ENCODE measurements at places on chromosomes 6 and 20.

DNA sequence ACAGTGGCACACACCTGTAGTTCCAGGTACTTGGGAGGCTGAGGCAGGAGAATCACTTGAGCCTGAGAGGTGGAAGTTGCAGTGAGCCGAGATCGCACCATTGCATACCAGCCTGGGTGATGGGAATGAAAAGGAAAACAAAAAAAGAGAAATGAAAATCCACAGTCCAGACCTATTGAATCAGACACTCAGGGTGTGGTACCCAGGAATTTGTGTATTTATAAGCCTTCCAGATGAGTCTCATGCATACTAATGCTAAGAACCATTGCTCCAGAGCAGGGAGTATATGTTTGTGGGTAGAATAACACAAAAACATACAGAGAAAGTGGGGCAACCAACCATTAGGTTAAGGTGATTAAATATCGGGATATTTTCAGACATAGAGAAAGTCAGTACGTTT is 36.1 kb upstream of the PLCB4 start:
- DNase-seq, result no peak

DNA sequence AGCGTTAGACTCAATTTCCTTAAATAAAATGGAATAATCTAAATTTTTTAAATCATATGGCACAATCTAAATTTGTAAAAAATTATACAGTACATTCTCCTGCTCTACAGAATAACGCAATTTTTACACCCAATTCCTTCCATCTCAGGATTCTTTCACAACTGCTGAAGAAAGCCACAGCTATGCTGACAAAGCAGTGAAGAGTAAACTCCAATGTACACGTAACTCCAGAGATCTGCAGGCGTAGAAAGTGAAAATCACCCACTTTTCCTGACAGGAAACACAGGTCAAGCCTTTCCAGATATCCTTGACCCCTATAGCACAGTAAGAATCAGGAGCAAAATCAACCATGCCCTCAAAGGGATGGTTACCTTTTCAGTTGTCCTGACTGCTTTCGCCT is 27.4 kb downstream of the EPHA7 start:
- no peak for DNase-seq

- no peak for DNase-seq
Observed at GRCh38 chr6:73264446-73264845, 1.4 kb upstream of the KHDC1 start.

DNA sequence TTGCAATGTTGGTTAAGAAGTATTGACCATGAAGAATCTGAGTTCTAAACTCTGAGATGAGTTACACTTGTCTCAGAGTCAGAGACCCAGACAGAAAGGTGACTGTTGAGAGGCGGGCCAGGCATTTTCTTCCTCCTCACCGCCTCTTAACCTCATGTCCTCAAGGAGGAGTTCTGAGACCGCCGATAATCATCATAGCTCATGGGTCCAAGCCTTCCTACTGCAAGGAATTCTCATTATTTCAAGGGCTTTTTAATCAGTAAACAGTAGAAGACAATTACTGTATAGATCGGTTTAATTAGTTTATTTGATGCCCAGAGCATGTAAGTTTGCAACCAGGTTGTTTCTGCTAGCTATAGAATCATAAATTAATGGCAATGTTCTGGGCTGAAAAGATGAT is 382.4 kb upstream of the MMS22L start:
- DNase-seq, result no peak

GRCh38 chr20:49660912-49661311 is 52.8 kb downstream of the B4GALT5 start:
- DNase-seq, result no peak

- no peak for DNase-seq
Observed at GRCh38 chr6:63804381-63804956, 168.9 kb downstream of the PHF3 start.

DNA sequence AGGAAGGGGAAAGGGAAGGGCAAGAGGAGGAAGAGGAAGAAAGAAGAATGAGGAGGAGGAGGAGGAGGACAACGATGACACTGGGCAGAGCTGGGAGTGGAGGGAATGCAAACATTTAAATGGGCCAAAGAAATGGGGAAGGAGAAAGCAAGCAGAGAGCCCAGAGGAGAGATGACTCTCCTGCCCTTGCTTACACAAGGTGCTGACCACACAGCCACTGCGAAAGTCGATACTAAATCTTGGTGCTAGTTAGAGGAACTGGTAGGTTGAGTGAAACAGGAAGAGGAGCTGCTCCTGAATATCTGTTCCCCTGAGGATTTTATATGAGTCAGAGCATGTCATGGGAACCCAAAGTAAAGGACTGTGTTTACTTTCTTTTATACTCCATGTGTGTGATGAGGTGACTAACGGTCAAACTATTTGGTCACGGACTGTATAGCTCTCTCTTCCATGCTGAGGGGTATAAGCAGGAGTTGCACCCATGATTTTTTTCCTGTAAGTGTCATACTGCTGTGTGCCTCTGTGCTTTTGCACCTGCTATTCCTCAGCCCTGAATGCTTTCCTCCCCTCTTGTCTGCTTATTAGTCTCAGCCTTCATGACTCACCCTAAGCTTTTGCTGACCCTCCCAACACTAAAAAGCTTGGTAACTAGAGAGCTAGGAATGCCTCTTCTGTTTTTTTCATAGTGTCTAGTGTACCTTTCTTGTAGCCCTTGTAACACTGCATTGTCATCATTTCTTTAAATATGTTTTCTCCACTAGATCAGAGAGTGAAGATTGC is 9.5 kb upstream of the PAQR8 start:
- no peak for DNase-seq

GRCh38 chr20:43824309-43825050 is 90.2 kb upstream of the TOX2 start:
- DNase-seq, result no peak

GRCh38 chr6:13203145-13203544 is 125.2 kb downstream of the TBC1D7 start:
- no peak for DNase-seq

DNA sequence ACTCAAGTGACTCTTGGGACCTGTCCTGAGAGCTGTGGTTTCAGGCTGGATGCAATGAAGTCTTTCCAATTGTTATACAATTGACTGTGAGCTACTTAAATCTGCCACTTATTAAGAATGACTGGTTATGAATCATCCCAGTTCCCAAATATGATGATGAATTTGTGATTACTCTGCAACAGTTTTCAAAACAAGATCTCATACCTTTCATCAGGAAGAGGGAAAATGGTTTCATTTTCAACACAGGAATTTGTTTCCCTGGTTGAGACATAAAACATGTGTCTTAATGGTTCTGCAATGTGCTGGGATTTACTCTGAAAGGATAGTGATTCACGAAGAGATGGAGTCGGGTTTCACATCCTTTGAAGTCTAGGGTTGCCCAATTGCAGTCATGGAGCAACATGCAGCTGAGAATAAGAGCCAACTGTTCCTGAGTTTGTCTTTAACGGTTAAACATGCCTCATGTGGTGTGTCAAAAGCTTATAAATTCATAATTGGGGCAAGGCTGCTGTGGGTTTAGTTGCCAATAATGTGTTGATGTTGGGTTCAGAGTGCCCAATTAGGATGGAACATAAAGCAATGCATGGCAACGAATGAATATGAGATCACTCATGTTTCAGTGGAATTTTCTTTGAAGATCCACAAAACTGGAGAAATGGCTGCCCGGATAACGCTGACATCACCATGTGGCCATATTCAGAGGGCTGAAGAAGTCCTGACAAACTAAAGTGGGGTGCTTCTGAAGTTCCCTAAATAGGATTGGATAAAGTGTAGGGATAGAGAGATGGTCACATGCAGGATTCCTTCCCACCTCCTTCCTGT is 41.0 kb downstream of the CYP24A1 start:
- no peak for DNase-seq

GRCh38 chr6:152298848-152299735 is 338.1 kb downstream of the SYNE1 start:
- DNase-seq, result no peak

- no peak for DNase-seq
Observed at GRCh38 chr6:704046-704445, 11.1 kb upstream of the EXOC2 start.

DNA sequence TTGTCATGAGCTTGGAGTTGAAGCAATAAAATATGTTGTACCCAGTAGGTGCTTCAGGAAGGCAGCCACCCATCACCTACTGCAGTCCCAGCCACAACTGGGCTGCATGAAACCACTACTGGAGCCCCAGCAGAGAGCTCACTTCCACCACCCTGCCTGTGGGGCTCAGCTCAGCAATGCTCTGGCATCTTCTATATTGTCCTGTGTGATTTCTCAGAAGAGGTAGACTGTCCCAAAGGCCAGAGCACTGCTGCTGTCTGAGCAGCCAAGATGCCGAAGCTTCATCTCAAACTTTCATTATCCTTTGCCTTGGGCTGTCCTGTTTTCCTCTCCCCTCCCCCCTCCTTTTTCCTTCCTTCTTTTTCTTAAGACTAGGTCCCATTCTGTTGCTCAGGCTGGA is 126.9 kb downstream of the DHX35 start:
- DNase-seq, result no peak

DNA sequence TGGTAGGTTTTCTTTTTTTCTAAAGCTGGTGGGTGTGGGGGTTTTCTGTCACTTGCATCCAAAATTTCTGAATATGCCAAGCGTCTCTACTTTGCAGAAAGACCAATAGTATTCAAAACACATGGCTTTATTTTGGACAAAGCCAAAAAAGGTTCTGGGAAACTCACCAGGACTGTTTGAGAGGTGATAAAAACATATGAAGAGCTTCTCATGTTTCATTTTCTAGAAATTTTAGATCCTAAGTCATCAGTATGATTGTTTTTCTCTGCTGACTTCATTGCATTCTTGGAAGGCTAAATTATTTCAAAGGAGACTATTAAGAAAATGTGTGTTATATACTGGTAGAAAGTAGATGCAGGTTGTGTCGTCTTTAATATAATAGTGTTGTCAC is 51.3 kb downstream of the GCLC start:
- DNase-seq, result no peak

DNA sequence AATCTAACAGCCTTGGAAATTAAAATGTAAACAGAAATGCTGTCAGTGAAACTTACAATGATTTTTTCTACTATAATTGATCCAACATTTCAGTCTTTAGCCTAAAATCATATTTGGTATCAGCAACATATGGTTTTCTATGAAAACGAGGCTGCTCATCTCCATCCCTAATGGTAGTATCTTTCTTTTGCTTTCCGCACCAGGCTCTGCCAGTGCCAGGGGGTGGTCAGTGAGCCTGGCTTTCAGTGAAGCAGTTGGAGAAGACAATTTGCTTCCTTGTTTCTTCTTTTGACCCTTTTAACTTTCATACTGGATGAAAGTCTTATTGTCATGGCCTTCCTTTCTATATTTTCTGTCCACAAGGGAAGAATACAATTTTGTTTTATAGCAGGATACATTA is 258.4 kb downstream of the ARID1B start:
- no peak for DNase-seq

DNA sequence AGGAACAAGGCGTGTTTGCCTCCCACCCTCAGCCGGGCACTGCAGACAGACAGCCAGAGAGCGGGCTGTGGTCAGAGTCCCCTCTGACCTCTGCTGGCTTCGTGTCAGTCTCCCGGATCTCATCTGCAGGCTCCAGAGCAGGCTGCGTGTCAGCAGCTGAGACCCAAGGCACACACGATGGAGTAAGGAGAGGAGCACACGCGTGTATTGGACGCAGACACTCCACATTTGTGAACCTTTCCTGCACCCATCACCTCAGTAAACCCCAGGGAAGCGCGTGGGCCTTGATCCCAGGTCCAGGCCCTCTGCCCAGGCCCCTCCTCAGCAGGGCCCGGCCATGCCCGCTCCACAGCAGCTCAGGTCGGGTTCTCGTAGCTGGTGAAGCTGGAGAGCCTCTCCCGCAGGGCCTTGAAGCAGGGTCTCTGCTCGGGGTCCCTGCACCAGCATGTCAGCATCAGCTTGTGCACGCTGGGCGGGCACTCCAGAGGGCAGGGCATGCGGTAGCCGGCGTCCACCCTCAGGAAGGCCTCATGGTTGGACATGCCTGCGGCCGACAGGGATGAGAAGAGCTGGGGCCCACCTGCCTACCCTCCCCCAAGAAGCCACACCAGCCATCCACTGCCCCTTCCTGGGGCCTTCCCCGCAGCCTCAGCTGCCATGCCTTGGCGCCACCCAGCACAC is 7.9 kb downstream of the PTK6 start:
- DNase-seq, result no peak

DNA sequence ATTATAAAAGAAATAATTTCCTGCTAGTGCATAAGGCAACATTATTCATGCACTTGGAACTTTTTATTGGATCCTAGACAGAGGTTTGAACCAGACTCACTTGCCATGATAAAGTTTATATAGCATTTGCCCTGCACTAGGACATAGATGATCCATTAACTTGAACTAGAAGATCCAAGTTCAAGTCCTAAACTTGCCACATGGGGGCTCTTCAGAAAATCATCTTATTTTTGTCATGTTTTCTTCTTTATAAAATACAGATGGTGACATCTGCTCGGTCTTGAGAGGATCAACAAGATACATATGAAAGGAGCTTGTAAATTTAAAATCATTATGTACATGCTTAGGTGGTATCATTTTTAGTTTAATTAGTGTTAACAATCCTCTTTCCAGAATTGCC is 94.5 kb downstream of the SIM1 start:
- DNase-seq, result no peak

GRCh38 chr6:89542081-89542857 is 96.3 kb downstream of the LYRM2 start:
- no peak for DNase-seq

- DNase-seq, result no peak
Observed at GRCh38 chr20:51731731-51732095, 36.5 kb downstream of the ATP9A start.

- no peak for DNase-seq
Observed at GRCh38 chr6:168456907-168457652, 16.1 kb downstream of the SMOC2 start.

- DNase-seq, result no peak
Observed at GRCh38 chr6:13407709-13408695, 79.4 kb downstream of the GFOD1 start.

- DNase-seq, result peak; percentile 55
Observed at GRCh38 chr6:90411292-90411781, 114.7 kb upstream of the BACH2 start.

DNA sequence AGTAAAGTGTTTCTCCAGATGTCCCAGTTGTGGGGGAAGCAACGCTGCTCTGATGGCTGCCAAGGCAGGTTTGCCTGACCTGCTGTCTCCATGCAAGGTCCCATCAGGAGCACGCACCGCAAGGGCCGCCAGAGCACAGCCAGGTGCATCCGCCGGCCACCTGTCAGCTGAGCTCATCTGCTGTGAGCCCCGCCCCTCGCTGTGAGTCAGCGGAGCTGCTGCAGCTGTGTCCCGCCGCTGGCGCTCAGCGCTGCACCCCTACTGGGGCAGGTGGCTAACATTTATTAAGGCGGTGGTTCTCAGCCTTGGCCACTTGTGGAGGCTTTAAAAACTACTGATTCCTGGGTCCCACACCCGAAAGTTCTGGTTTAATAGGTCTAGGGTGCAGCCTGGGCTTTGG is 225.7 kb downstream of the UST start:
- peak; percentile 25 for DNase-seq

GRCh38 chr6:129329678-129330077 is 380.3 kb downstream of the ARHGAP18 start:
- no peak for DNase-seq

DNA sequence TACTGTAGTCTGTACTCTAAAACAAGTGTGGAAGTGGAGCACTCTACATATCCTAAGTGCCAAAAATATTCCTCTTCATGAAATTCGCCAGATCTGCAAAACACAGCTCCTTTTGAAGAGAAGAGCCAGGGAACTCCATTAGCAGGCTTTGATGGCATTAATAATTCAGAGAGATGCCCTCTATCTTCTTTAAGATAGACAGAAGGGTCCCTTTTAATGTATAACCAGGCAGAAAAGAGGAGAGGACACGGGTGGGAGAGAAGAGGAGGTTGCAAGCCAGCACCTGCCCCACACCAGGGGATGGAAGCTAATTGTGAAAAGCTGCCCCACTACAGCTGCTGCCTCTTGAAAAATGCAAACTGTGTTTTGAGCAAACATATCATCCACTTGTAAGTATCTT is 3.7 kb upstream of the RFPL4B start:
- DNase-seq, result no peak
